Dermis blood vessel endothelial cell (primary cell): ENCODE measurements at places on chromosomes 16 and 17. TPM values are rescaled to one million over a fixed set of nuclear protein-coding genes. Genes with fewer than 3 reads are reported as not detected.
A peak's percentile ranks its signal among the peaks of the same experiment; 100 is the strongest.

GRCh38 chr16:55613613-55614335, 42.0 kb upstream of the SLC6A2 start:
- DNase-seq: peak; percentile 56

Gene CCL18
- not detected in 2 replicates for total RNA-seq

Gene ADAM11
- under 0.01 and 0.09 TPM in 2 replicates for total RNA-seq

Gene TGFB1I1
- 37.4 and 51.2 TPM in 2 replicates for total RNA-seq

- DNase-seq: peak; percentile 50
Observed at GRCh38 chr16:89924297-89924924, 1.3 kb downstream of the TUBB3 start.

DNA sequence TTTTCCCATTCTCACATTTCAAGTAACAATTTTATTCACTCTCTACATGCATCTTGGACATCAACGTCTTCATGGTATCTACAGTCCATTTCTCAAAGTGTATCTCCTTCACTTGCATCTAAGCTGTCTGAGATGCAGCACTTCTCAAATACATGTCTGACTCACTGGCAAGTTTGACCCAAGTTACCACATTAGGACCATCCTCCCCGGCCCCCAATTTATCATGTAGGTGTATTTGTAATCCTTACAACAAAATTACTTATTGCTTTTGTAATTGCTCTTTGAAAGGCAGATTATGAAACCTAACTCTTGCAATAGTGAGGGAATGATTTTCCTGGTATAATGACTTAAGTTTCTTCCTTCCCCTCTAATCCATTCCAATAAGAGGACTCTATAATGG, 28.9 kb upstream of the ULK2 start:
- DNase-seq: no peak

DNA sequence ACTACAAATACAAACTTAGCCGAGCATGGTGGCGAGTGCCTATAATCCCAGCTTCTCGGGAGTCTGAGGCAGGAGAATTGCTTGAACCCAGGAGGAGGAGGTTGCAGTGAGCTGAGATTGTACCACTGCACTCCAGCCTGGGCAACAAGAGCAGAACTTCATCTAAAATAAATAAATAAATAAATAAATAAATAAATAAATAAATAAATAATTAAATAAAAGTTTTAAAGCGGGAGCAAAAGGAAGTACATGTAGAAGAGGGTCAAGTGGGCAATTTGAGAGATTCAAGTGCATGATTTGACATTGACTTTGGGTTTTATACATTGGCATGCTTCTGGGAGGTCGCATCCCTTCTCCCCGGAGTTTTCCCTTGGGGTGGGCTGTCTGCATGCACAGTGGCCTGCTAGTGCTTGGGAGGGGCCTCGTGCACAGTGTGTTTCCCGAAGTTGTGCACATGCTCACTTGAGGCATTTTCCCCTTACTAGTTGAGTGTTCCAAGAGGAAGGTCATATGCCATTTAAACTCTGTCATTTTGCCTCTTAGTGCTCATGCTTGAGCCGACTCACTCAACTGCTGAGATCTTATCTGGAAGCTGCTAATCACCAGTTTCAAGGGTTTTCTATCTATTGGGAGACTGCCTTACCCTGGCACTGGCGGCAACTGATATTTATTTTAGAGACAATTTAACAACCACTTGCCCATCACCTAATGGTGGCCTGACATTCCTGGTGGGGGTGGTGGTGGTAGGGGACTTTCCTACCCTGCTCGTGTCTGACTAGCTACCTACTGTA, 193.2 kb upstream of the MPHOSPH6 start:
- DNase-seq: no peak

GRCh38 chr17:7248796-7249195, 2.7 kb downstream of the CTDNEP1 start:
- DNase-seq: no peak

Gene LGALS9B
- total RNA-seq: not detected in 2 replicates

DNA sequence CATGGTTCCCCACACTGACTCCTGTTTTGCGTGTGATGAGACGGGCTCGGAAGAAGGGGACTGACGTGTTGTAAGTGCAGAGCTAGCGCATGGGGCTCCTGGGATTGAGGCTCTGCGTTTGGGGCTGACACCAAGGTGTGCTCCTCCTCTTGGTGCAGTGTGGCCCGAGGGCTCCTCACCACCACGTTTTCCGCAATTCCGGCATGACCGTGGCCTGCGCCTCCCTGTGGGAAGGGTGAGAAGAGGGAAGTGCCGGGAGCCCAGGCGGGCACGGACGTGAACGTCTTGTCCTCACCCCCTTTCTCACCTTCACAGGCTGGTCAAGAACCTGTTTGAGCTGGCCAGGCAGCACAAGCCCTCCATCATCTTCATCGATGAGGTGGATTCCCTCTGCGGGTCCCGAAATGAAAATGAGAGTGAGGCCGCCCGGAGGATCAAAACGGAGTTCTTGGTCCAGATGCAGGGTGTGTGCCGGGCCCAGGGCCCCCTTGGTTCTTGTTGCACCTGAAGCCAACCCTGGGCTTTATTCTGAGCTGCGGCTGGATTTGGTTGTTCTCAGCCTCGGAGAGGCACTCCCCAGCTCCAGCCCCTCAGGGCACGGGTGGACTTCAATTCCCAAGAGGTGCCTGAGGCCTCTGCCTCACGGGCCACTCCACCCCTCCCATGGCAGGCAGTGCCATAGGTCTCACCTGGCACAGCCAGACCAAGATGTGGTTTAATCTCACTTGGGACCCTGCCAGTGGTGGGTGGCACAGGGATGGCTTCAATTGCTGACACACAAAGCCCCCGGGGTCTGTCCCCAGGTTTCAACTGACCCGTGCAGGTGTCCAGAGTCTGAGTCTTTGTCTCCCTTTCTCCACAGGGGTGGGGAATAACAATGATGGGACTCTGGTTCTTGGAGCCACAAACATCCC, 8.9 kb downstream of the VPS4A start:
- no peak for DNase-seq

Gene NPIPB9
- total RNA-seq: 1.9 and 4.9 TPM in 2 replicates

Gene GRAPL
- 17.2 and 36.1 TPM in 2 replicates for total RNA-seq

DNA sequence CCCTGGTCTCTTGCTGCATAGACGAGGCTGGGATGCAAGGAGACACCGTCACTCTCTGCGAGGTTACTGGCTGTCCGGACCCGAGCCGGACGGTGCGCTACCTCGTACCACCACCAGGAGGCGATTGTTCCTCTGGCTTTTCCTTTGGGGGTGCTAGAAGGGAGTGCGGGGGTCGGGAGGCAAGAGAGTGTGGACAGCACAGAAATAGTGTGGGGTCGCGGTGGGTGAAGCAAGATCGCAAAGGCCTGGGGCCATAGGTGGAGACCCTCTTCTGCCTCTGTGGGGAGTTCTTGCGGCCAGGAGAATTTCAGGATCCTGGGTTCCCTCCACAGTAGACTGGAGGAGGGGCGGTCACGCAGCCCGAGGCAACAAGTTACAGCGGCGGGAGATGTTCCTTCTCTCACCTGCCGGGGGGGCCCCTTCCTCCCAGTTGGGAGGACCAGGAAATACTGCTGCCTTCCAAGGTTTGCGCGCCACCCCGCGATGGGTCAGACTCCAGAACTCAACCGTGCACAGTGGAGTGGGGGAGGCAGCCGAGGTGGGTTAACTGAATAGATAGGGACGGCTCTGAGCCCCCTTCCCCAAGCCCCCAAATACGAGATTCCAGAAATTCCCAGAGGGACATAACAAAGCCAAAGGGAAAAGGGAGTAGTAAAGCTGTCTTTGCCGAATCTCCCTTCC, 6.9 kb downstream of the PHOSPHO1 start:
- peak; percentile 60 for DNase-seq

DNA sequence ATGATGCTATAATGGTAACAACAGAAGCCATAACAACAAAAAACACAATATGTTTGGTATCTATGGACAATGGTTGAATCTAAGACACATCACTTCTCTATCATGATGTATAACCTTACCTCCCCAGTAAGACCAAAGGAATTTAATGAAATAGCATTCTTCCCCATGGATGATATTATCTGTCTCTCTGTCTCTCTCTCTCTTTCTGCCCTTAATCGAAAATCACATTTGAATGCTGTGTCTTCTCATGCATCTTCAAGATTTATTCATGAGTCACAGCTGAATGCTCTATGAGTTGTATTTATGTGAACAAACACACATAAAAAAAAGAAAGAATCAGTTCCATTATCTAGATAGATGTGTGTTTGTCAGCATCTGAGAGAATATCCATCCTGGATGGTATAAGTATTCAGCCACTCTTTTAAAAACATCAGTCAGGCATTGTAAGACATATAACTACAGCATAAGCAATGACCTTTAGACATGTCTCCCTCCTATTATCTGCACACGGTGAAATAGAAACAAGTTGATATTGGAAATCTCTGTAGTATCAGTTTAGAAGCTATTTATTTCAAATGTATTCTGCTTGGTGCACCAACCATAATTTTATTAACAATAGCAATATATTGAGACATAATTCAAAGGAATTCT, 433.3 kb downstream of the TOX3 start:
- DNase-seq: no peak

- DNase-seq: no peak
Observed at GRCh38 chr17:68403122-68403521, 54.2 kb downstream of the WIPI1 start.

Gene TPSG1
- total RNA-seq: not detected in 2 replicates

DNA sequence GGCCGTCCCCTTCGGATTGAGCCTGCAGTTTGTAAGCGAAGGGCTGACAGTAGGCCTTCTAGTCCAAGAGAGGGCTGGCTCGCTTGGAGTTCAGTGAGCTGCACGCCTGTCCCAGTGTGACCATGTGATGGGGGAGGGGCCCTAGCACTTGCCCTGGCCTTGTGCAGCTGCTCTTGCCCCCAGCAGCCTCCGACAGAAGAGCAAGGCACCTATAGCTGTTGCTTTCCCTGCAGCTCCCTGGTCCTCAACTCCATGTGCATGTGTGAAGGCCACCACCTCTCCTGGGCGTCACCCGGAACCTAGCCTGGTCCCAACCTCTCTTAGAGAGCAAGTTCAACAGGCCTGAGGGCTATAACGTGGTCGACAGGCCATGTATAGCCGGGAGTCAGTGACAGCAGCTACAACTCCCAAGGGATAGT, 5.6 kb downstream of the SPHK1 start:
- no peak for DNase-seq

Gene KRT31
- not detected in 2 replicates for total RNA-seq

Gene EPN2
- total RNA-seq: 31.1 and 34.2 TPM in 2 replicates

Gene CLEC18C
- not detected in 2 replicates for total RNA-seq

GRCh38 chr17:50277357-50277754, 3.1 kb downstream of the TMEM92 start:
- no peak for DNase-seq

Gene TIMP2
- total RNA-seq: 57.9 and 95.3 TPM in 2 replicates

DNA sequence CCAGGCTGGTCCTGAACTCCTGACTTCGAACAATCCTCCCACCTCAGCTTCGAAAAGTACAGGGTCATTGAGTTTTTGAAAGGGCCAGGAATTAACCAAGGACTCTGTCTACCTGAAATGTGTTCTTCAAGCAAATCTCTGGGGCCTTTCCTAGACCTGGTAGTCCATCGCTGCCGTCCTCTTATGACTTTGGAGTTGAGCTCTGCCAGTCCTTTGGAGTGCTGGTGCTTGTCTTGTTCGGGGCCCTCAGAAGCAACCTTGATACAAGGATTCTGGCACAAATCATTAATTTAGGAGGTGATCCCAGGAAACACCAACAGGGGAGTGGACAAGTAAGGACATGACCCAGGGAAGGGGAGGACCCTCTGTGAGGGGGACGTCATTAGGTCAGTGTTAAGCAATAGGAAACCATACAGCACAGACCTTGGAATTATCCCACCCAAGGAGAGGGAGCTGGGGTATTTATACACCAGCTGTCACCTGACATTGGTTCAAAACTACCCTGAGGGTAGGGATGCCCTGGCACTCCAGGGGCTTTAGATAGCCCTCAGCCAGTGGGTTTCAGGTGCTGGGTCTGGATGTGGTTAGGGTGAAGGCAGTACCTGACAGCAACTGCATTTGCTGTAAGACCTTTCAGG, 187.2 kb downstream of the FOXL1 start:
- no peak for DNase-seq

DNA sequence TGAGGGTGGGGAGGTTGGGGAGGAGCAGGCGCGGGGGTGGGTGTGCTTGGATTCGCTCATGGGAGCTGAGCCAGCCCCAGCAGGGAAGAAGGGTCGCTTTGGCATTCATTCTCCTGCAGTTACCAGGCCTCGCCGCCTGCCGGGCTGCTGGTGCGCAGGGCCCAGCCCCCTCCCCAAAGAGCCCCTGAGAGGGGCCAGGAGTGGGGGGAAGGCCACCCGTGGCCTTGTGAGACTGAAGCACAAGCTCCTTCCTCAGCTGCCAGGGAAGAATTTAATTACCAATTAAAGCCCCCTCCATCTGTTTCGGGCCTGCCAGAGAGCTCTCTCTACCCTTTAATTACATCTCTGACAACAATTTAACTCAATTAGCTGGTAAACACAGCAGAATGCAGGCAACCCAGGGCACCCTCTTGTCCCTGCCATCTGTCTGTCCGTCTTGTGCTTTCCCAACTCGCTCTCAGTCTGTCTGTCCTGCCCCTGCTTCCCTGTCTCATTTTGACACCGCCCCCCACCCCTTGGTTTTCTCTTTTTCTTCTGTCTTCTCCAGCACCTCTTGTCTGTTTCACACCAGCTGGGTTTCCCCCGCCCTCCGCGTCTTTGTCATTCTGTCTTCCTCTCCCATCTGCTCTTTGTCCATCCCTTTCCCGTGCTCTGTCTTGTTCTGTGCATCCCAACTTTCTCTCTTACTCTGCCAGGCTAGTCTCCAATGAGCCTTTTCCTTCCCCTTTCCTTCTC, 32.7 kb downstream of the CDK5RAP3 start:
- no peak for DNase-seq

Gene EPX
- total RNA-seq: not detected in 2 replicates
